ENCODE measurements at places on chromosomes 2 and 18.

GRCh38 chr18:7482342-7482741, 84.8 kb upstream of the PTPRM start:
- no peak for DNase-seq

DNA sequence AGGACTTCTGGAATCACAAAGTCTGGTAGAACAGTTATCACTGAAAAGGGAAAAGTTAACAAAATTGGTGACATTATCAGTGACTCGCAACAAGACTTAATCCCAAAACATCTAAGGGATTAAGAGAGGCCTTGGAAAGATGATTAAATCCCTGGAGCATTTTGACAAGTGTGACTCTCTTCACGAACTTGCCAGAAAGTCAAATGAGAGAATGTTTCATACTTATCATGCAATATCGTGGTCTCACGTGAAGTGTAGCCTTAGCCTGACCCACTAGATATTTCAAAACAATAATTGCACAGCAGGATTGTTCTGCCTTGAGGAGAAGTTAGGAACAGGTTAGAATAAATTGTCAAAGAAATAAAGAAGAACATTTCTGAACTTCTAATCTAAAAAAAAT, 104.5 kb downstream of the COL6A3 start:
- no peak for DNase-seq

DNA sequence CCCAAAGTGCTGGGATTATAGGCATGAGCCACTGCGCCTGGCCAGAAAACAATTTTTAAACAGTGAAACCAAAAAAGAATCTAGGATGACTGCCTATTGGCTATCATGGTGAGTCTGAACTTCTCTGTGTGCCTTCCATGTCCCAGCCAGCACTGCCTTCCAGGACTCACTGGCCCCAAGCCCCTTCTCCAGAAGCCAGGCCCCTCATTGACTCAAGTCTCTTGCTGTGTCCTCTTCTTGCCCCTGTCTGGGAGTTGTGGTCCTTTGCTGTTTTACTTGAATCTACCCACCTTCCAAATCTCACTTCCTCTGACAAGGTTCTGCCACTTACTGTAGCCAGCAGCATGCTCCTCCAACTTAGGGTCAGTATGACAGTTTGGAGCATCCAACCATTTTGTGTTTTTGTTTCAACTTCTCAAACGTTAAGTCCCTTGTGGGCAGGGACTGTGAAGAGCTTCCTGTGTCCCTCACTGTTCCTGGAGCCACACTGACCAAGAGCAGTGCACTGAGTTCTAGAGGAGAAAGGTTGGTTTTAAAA, 41.7 kb downstream of the ST3GAL5 start:
- no peak for DNase-seq

GRCh38 chr2:82120654-82121053, 1816.1 kb upstream of the LRRTM1 start:
- DNase-seq: no peak

- no peak for DNase-seq
Observed at GRCh38 chr2:84980263-84980983, 9.5 kb downstream of the KCMF1 start.

DNA sequence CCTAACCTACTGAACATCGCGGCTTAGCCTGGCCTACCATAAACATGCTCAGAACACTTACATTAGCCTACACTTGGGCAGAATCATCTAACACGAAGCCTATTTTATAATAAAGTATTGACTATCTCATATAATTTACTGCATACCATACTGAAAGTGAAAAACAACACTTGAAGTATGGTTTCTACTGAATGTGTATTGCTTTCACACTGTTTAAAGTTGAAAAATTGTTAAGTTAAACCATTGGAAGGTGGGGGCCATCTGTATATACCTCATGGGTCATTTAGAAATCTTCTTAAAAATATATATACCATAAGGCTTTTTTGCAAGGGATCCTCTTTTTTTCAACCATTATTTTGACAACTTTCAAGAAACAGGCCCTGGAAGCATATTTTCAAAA, 16.5 kb downstream of the RNF149 start:
- no peak for DNase-seq

- no peak for DNase-seq
Observed at GRCh38 chr18:71986351-71987050, 557.6 kb downstream of the CBLN2 start.

DNA sequence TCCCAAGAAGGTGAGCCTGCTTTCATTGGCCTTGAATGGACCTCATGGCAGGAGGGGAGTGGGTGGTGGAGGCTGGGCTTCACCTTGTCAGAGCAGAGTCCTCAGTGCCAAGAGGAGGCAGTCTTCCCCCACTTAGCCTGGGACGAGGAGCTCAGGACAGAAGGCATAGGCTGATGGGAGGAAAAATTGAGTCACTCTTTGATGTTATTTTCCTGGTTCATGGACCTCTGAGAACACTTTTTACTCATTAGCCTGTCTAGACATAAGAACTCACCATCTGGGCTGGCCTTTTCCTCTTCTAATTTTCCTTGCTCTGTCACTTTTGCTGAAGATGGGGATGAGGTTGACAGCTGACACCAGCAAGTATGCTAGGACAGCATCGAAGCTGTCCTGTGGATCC, 225.7 kb upstream of the TNP1 start:
- DNase-seq: no peak

GRCh38 chr2:203867561-203868200, at the start of gene CTLA4:
Gene CTLA4 (plus strand): TSS chr2:203867771. CDS start chr2:203867943, 172 bp downstream.
- peak; percentile 29 for DNase-seq

DNA sequence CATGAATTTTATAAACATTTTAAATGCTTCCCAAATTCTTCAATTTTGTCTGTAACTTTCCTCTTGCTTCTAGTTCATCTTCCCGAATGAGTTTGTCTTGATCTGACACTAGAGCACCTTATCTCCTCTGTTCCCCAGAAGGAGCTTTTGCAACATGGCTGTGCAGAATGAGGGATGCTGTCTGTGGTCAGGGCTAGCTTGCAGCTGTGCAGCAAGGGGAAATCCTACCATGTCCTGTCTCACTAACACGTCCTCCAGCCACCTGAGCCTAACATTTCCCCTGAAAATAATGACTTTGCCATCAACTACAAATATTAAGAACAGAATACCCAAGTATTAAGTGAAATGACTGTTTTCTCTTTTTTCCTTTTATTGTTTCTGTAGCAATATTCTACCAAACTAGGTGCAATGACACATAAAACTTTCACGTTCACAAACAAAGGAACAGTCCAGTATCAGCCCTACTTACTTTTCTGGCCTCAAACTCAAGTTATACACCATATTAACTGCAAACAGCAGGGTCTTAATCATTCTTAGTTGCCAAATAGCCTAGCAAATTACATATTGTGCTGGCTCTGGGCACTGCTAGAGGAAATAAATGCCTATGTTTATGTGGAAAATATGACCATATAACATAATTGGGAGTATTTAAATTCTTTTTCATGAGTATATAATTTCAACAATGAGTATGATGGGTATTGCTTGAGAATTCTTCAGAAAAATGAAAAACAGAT, 423.3 kb downstream of the CMPK2 start:
- no peak for DNase-seq

DNA sequence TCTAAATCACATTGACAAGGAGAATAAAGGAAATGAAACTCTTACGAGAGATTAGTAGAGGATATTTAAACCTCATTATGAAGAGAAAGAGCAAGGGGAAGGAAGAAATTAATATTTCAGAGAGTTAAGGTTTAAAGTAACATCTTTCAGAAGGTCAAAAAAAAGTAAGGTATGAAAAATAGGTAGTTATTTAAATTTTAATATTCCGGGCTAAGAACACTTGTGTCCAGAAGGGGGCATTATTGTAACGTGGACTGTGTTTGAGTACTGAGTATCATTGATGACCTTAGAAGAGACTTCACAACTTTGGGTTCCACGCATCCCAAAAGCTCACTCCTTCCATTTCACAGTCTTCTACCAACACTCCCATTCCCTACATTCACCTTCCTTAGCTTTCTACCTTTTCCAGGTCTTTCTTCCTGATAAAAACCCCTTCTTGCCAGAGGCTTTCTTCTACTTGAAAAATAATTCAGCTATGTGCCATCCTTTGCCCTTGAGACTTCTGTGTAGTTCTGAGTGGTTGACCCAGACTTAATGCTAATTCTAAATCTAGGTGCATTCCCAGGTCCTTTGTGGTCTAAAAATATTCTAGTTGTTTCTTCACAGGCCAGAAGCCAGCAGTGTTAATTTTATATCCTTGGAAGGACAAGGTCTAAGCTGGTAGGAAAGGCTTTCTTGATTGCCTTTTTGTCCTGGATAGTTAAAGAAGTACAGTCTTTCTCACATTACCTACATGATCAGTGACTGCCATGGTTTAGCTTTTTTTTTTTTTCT, 16.5 kb downstream of the DYNC1I2 start:
- no peak for DNase-seq

DNA sequence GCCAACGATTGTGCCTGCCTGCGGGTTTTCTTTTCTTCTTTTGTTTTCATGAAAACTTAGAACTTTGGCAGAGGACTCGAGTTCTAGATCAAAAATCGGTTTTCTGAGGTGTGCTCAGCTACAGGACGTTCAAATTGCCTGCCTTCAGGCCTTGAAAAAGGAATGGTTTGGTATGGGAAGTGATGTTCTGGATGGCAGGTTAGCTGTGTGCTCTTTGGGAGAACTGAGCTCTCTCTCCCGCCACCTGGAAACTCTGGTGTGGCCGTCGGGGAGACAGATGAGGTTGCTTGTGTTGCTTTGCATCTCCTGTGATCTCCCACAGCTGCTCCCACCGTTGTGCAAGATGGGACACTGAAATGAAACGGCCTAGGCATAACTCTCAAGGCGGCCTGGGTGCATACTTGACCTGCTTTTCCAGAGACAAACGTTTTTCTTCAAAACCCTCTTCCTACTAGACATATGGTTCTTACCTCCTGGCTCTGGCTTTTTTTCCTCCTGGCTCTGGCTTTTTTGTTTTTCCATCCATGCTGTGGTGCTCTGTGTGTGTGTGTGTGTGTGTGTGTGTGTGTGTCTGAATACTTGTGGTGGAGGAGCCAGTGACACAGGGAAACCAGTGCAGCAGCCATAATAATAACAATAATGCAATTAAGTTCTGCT, 2.0 kb downstream of the FMNL2 start:
- no peak for DNase-seq

- DNase-seq: no peak
Observed at GRCh38 chr2:151638990-151639389, 95.3 kb downstream of the NEB start.

DNA sequence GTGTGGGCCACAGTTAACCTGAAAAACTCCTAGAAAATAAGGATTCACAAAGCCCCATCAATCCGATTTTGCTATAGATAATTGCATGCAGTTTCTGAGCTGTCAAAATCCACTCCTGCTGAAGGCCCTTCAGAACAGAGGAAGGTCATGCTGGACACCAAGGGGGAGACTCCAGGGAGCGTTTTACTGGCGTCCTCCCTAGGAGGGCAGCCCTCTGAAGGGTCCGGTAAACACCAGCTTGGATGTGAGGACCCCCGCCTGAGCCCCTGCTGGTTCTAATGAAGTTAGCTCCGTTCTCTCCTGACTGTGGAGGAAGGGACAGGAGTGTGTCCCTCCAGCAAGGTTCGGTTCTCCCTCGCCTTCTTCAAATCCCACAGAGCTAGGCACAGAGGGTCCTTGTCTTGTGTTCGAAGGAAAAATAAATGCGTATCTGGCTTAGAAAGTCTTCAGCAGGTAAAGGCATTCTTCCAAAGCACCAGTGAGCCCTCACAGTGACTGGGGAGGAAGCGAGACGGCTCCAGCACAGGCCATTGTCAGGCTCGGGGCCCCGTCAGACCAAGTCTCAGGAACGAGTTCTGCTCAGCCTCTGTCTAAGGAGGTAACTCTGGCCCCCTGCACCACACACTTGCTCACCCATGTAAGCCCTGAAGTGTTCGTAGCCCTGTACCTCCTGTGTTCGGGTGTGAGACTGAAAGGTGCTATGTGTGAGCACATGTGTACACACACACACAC, 41.6 kb downstream of the CABLES1 start:
- no peak for DNase-seq

DNA sequence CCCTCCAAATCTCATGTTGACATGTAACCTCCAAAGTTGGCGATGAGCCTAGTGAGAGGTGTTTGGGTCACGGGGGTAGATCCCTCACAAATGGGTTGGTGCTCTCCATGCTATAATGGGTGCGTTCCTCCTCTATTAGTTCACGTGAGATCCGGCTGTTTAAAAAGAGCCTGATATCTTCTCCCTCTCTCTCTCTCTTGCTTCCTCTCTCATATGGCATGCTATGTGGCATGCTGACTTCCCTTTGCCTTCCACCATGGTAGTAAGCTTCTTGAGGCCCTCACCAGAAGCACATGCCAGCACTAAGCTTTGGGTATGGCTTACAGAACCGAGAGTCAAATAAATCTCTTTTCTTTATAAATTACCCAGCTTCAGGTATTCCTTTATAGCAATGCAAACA, 39.2 kb downstream of the C2orf76 start:
- no peak for DNase-seq

DNA sequence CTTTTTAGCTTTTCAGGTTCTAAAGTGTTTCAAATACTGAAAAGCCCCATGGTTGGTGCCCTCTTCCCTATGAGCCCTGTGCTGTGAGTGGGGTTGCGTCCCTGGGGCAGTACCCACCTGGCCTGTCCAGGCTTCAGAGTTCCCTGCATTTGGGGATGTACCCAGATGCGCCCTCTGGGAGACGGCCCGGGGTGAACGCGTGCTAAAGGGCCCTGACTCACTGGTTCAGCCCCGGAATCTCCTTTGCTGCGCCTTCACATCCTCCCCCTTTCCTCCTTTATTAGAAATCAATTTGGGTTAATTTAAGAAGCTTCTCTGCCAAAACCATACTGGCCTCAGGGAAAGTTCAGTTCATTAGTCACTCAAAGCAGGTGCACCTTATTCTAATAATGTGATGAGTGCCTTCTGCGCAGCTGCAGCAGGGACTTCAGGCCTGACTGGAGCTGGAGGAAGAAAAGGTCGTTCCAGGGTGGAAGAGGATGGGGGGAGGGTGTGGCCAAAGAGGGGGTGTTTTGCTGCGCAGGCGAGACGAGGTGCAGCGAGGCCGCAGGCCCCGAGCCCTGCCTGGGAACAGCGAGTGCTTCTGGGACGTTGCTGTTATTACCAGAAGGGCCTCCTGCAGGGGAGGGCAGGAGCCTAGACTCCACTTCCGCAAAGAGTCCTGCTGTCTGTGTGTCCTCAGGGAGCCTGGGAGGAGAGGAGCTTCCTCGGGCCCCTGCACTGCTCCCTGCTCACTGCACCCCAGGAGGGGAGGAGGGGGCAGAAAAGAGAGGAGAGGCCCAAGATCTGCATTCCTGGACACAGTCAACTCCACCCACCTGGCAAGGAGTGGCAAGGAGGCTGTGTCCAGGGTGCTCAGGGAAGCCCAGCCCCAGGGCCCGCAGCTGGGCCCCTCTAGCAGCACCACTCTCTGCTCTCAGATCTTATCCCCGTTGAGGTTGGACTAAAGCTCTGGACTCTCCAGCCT, 223.2 kb upstream of the PXDN start:
- no peak for DNase-seq

DNA sequence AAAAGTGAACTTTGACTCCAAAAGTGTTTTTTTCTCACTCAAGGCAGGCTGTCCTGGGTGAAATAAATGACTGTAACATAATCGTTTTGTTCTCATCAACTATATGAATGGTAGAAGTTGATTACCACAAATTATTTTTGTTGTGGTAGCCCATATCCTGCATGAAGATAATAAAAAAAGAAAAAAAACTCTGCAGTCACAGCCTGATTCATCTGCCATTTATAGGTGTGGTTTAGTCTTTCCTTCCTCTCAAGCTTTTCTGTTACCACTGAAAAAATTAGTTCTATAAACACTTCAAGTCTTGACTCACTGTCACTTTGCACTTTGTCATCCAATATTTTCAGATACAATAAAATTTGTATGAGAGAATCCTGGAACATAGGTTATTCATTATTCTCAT, 522.0 kb downstream of the PLCL1 start:
- no peak for DNase-seq
